H1 (cell line): ENCODE measurements at places on chromosomes 11 and 22. TPM values are rescaled to one million over a fixed set of nuclear protein-coding genes. Genes with fewer than 3 reads are reported as not detected.

The C11orf91 gene
- not detected in 2 replicates for total RNA-seq

DNA sequence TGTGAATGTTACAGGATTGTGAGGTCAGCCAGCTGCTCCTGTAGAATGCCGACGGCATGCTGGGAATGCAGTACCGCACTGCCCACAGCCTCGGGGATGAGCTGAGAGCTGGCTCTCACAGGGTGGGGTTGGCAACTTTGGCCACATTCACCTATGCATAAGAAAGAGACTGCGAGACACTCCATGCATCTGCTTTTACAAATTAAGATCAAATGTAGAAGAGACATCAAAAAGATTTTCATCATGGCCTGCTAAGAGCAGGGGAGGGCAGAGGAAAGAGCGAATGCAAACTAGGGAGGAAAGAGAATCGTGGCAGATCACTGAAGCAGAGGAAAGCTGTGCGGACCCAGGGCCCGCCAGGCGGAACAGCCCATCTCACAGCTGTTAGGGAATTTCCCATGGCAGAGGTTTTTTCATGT lies 49.8 kb upstream of the SPATA19 start:
- DNase-seq = no peak

- DNase-seq = no peak
These were observed 8.5 kb downstream of the CCDC88B start for GRCh38 chr11:64348383-64349024.

GRCh38 chr22:44244265-44244822 lies 63.6 kb downstream of the PARVG start:
- DNase-seq = no peak

DNA sequence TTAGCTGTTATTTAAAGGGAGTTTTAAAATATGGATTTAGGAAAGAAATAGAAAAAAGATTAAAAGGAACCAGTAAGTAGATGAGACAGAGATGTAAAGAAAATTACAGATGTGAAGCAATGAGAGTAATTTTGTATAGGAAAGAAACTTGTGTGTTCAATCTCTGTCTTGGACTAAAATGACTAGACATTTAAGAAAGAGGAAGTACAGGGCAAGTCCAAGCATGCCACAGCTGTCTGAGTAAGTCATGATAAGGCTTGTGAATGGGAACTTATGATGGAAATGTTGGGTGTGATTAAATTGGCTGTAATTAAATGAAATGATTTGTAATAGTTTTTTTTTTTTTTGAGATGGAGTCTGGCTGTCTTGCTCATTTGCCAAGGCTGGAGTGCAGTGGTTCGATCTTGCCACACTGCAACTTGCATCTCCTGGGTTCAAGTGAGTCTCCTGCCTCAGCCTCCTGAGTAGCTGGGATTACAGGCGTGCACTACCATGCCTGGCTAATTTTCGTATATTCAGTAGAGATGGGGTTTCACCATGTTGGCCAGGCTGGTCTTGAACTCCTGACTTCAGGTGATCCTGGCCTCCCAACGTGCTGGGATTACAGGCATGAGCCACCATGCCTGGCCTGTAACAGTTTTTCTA lies 5.9 kb upstream of the ACY3 start:
- no peak for DNase-seq

- DNase-seq = no peak
These were observed 17.2 kb downstream of the POU2AF1 start for GRCh38 chr11:111361874-111362273.

GRCh38 chr11:22670830-22671229 lies 4.4 kb downstream of the GAS2 start:
- no peak for DNase-seq

DNA sequence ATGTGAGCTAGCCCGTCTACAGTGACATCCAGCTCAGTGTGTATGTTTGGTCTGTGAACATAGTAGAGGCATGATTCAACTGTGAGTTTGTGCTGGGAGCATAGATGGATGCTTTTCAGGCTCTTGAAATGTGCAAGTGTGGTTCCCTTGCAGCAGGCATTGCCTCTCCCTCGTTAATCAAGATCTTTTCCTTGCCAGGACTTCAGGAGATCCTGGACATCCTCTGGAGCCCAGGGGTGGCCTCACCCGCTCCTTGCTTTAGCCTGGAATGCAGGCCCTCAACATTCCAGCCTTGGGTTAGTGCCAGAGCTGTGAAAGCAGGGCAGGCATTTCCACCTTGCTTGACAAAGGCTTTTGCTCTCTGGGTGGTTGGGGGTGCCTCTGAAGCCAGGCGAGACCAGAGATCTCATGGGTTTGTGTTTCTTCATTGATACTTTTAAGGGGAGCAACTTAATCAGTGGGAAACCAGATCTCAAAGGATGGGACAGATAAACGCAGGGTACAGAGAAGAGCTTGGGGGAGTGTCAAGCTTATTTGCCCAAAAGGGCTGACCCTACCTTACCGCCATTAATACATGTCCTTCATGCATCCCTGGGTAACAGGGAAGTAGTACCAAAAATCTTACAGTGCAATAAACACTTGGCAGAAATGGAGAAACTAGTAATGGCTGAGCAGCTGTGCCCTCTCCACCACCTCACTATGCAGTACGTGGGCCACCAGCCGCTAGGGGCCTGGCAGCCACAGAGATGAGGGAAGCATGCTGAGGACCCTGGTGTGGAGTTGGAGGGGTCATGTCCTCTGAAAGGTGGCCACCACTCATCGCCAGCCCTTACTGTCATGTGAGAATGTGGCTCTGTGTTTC lies 72.1 kb downstream of the PTPRJ start:
- peak; percentile 57 for DNase-seq

The ZNF214 gene
- 3.2 and 5.0 TPM in 2 replicates for total RNA-seq

The SOX6 gene
- 0.08 TPM in 1 of 2 replicates, not detected in the other for total RNA-seq

The KCTD21 gene
- total RNA-seq = 4.1 and 6.2 TPM in 2 replicates

GRCh38 chr11:36619502-36619901 lies 21.5 kb upstream of the RAG2 start:
- DNase-seq = no peak

- no peak for DNase-seq
These were observed 43.9 kb downstream of the ADM start for GRCh38 chr11:10348650-10349280.

The NUDT22 gene
- total RNA-seq = 43.4 and 51.5 TPM in 2 replicates

GRCh38 chr22:43338766-43339345 lies 4.3 kb downstream of the SCUBE1 start:
- DNase-seq = no peak

DNA sequence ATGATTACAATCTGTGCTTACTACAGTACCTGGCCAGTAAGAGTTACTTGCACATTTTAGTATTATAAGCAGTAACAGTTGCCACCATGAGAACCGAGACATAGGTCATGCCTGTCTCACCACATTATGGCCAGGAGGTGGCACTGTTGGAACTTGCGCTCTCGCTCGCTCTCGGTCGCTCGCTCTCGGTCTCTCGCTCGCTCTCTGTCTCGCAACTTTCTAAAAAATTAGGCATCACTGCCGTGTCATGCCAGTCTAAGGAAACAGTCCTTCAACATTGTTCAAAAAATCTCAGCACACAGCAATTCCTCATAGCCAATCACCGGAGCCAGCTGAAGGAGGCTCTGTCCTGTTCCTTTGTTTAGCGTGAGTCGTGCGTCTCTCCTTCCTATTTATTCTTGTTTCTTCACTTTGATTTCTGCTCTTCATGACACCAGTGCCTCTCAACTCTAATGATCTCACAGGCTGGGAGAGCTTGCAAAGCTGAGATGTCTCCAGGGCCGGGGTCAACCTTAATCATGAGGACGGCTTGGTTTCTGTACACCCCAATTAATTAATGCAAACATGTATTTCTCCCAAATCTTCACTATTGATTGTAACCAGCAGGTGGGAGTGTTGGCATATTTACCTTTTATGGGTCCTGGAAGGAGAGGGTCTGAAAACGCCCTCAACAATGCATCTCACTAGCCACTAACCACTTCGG lies 6.3 kb upstream of the ADAMTS8 start:
- DNase-seq = peak; percentile 77

The CACNA1I gene
- total RNA-seq = 1.2 and 1.3 TPM in 2 replicates

DNA sequence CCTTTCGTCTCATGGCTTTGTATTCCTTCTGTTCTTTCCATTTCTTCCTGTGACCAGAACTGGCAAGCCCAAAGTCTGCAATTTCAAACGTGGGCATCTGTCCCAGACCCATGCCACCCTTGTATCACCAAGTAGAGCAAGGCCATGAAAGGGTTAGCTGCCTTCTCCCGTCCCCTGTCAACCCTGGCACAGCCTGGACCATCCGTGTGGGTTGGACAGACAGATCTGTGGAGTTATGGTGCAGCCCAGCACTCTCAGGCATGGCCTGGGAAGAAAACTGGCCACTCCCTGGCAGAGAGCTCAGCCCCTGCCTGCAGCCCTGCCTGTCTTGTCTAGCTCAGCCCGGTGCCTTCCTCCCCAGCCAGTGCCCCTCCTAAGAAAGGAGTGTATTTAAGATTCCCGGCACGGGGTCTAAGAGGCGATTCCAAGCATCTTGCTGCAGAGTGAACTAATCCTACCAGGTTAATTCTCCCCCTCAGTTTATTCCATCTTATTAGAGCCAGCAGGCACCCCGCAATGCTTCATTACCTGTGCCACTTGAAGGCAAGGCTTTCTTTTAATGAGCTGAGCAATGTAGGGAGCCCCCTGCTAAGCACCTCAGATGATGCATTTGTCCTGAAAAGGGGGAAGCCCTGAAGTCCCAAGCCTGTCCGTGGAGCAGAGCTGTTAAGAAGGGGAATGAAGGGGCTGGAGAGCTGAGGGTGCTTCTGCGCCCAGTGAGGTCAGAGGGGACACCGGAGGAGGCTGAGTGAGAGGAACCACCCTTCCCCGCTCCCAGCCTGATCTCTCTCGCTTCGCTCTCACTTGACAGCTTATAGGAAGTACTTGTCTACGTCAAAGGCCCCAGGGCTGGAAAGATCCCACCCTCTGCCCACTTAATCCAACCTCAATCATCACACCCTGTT lies 130.6 kb downstream of the SPATA19 start:
- no peak for DNase-seq

The PDE3B gene
- 9.9 and 10.9 TPM in 2 replicates for total RNA-seq

GRCh38 chr11:39288011-39288410 lies 2171.4 kb downstream of the LRRC4C start:
- DNase-seq = no peak

The ACTN3 gene
- 28.2 and 30.8 TPM in 2 replicates for total RNA-seq

DNA sequence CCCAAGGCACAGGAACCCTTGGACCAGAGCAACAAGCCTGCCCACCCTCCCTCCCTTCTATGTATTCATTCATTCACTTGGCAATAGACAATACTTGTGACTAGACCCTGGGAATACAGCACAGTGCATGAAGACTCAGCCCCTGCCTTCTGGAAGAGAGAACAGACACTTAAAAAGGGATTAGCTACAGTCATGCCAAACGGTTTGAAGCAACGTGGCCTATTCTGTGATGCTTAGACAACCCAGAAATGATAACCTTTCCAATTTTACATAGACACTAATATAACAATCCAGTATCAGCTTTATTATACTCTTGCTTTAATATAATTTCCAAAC lies 52.6 kb downstream of the KREMEN1 start:
- DNase-seq = no peak

The CHST1 gene
- 1.6 and 3.8 TPM in 2 replicates for total RNA-seq

The IL17REL gene
- 0.08 and 0.20 TPM in 2 replicates for total RNA-seq

DNA sequence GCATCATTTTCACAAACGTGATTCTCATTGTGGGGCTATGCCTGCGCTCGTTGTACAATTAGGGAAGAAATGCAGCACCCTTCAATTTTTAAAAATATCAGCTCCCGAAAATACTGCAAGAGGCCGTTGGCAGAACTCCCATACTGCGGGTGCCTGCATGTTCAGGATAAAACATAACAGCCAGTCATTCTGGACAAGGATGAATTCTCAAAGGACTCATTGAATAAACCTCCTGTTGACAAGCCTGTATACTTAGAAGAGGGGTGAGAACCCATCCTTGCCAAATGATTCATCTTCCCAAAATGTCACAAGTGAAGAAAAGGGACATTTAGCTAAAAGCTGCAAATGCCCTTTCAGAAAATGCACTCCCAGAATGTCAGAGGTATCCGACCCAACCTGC lies 141.9 kb downstream of the CSNK2A3 start:
- DNase-seq = no peak

The GGT5 gene
- total RNA-seq = not detected in 2 replicates

The TSPAN32 gene
- total RNA-seq = not detected in 2 replicates

DNA sequence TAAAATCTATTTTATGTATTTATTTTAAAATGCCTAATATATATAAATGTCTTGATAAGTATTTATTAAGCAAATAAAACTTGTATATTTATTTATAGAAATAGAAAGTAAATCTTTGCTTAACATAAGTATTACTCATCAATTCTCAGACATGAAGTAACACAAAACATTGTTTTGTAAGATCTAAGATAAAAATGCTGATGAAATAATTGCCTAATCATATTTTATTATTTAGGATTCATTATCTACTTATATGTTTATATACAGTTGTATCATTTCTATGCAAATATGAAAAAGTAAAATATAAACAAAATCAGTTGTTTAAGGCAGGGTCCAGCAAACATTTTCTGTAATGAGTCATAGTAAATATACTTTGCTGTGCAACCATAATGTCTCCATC lies 507.8 kb upstream of the CNTN5 start:
- no peak for DNase-seq

The SCGB1C1 gene
- not detected in 2 replicates for total RNA-seq

DNA sequence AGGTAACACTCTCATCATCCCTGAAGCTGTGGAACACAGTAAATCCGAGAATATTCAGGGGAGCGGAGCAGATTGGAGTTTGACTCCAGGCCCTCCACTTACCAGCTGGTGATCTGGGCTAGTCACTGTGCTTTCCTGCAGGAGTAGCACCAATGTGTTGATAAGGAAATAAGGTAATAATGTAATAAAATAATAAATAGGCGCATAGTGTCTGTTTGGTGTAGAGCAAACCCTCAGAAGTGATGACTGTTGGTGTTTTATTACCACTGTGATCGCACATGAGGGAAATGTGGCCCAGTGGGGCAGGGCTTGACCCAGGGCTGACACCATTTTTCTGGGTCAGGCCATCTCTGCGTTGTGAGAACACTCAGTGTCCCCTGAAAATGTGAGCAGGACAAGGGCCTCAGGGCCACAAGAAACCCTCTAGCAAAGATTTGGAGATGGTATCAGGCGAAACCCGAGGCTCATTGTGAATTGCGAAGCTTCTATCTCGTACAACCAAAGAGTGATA lies 563.9 kb upstream of the B3GAT1 start:
- DNase-seq = no peak

GRCh38 chr11:15481871-15482270 lies 367.1 kb downstream of the INSC start:
- DNase-seq = no peak

The TMEM45B gene
- not detected in 2 replicates for total RNA-seq
